ENCODE measurements at places on chromosomes 4 and X.

- no peak for DNase-seq
Measured at GRCh38 chrX:29043746-29044145, 456.5 kb downstream of the IL1RAPL1 start.

GRCh38 chr4:41323706-41324105 lies 67.0 kb downstream of the UCHL1 start:
- DNase-seq, result peak; percentile 91

- no peak for DNase-seq
Measured at GRCh38 chrX:72395237-72395636, 89.5 kb upstream of the CITED1 start.

GRCh38 chrX:45771560-45772340 lies 571.1 kb upstream of the DIPK2B start:
- peak; percentile 87 for DNase-seq

DNA sequence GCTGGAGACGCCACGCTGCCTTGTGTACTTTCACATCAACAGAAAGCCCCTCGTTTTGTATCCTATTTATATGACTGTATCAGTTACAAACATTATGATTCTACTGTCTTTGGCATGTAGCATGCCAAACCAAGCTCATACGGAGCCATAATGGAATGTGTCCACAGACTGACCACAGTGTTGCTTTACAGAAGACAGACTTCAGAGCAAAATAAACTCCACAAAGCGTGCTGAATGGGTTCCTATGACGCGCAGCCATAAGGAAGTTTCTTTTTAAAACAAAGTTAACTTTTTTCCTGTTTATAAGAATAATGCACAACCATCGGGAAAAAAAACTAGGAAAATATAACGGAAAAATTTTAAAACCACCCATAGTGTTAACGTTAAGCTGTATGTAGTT lies 136.0 kb downstream of the STOX2 start:
- DNase-seq, result no peak

DNA sequence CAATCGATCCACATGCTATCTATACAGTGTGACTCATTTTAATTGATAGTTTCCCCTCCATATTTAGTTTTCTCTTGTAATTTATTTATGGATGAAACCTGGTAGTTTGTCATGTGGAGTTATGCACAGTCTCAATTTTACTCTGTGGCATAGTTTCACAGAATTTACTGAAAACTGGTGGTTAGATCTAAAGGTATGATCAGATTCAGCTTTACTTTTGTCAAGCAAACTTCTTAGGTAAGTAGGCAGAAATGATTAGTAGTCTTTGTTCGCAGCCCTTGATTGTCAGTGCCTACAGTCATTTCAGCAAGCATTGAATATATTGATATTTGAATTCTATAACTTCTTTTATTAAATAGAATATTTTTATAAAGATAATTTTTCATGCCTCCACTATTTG lies 2.5 kb downstream of the ADD1 start:
- DNase-seq, result no peak

DNA sequence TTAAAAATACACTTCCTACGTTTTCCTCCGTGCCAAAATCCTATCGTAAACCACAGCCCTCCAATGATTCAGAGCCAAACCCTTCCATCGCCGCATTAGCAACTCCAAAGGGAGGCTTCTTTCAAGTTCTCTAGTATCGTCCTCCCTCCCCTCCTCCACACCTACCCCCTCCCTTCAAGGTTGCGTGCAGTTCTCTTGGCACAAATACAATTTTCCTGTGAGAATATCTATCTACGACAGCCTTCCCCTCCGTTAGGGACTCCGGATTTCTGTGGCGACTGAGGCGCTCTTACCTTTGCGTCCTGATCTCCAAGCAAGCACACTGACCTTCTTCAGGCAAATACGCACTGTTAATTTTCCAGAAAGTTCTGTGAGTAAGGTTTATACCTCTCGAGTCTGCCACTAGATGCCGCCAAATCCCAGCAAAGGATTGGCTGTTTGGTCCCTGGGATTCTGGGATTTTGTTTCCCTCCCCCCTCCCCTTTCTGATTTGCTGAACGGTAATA lies 1.2 kb upstream of the MORF4L2 start:
- DNase-seq, result peak; percentile 85

Data from M059J (cell line).